CD4-positive, alpha-beta T cell treated with Interleukin-21 for 1 hour (primary cell): ENCODE measurements at places on chromosomes 16 and 17.

DNA sequence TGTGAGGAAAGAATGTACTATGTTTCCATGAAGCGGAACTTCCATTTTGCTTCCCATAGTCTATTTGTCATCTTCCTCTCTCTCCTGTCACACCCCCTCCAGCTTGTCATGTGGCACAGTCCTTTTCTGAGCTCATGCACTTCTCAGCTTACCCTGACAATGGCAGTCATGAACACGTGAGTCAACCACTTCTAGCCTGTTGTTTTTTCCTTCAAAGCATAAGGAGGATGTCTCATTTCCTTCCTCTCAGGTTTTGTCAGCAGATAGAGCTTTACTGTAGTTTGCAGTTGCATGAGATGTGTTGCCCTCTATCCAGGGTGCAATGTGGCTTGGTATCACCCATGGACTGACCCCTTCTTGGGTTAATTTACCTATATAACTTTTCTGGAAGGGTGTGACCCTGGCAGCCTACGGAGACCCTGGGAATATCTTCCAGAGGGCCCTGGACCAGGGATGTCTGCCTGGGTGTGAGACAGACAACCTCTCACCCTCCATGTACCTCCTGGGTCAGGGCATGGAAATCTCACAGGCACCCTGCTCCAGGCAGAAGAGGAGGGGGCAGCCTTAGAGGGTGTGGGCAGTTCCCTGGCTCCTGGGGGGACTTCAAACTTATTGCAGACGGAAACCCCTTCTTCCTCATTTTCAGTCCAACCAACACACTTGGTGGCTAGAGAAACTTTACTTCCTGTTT lies 4.0 kb upstream of the ZNF267 start:
- DNase-seq, result peak; percentile 90

DNA sequence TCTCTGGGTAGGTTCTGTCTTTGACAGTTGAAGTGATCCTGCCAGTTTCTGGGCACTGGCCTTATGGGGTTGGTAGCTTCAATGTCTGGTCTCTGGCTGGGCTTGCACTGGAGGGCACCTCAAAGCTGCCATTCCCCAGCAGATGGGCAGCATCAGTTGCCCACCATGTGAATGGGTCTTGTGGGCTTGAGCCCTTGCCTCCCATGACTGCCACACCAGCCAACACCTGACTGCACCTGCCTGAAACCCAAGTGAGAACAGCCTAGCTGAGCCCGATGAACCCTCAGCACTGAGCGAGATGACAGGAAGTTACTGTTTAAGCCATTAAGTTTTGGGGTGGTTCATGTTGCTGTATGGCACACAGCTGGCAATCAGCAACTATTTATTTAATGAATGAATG lies 69.1 kb upstream of the AXIN2 start:
- DNase-seq, result no peak

GRCh38 chr17:79951361-79952264 lies 84.1 kb downstream of the TBC1D16 start:
- no peak for DNase-seq

DNA sequence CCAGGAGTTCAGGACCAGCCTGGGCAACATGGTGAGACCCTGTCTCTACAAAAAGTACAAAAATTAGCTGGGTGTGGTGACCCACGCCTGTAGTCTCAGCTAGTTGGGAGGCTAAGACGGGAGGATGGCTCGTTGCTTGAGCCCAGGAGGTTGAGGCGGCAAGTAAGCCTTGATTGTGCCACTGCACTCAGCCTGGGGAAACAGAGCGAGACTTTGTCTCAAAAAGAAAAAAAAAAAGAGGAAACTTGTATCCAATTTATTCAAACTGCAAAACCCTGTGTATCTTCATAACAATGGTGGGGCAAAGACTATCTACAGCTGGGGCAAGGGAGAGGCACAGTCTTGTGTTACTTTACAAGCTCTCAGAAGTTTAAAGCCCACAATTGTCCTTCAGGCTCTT lies 21.5 kb downstream of the GRB7 start:
- no peak for DNase-seq

GRCh38 chr16:11556945-11557720 lies 29.6 kb downstream of the LITAF start:
- DNase-seq, result peak; percentile 50

DNA sequence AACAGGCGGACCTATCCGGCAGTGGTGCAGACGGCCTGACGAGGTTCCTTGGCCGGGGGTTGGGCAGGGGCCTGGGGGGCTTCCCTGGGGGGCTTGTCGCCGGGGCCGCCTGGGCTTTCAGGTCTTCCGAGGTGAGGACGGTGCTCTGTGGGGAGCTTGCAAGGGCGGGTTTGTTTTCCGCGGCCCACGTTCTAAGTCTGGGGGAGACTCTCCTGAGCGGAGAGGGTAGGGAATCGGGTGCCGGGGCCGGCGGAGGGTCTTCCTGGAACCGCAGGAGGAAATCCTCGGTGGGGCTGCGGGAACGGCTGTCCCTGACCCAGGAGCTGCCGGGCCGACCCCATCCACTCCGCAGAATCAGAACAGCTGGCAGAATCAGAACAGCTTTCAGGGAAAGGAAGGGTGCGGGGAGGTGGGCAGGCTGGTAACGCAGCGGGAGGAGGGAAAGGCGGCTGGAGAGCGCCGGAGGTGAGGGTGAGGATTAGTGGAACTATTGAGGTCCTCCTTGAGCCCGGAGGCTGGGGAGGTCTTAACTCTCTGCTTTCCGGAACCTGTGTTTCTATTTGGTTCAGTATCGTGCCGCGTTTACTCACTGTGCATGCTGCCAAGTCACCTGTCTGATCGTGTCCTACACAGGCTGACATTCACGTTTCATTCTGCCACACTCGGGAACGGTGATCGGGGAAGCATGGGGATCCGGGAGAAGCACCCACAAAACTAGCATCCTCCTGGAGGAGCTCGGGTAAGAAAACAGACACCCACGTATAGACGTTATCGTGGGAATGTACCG lies 28.9 kb downstream of the CPSF4L start:
- peak; percentile 19 for DNase-seq

DNA sequence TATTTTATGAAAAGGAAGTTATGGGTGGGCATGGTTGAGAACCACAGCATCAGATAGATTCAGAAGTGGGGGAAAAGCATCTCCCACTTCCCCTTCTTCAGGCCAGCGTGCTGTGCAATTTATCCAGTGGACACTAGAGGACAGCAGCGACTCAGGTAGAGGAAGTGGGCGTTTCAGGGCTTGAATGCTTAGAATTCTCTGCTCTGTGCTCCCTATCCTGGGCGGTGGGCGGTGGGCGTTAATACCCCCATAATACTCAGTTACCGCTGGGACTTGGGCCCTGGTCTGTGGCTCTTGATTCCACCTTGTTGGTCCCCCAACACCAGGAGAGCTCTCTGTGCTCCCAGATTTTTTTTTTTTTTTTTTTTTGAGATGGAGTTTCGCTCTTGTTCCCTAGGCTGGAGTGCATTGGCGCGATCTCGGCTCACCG lies 3.7 kb upstream of the LYZL6 start:
- peak; percentile 59 for DNase-seq

- peak; percentile 88 for DNase-seq
These were observed 891 bp downstream of the CORO1A start for GRCh38 chr16:30184096-30184890.

- no peak for DNase-seq
These were observed 17.7 kb downstream of the TNS4 start for GRCh38 chr17:40483679-40484078.
